Fibroblast of skin of abdomen (primary cell): ENCODE measurements at places on chromosomes 4 and X.

DNA sequence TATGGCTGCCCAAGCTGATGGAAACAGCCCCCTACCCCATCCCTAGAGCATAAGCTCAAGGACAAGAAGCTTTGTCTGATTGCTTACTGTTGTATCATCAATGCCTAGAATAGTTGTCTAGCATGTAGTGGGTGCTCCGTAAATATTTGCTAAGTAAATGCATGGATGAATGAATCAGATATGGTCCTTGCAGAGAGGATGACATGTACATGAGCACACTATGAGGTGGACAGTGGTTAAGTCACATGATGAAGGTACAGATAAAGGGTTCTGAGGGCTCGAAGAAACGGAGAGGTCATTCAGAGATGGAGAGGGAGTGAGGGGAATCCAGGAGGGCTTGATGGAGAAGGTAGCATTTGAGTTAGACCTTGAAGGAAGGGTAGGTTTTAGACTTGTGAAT lies 214.2 kb downstream of the RBMX2 start:
- no peak for DNase-seq

GRCh38 chrX:95057341-95057740 lies 1383.3 kb downstream of the FAM133A start:
- DNase-seq: peak; percentile 37

DNA sequence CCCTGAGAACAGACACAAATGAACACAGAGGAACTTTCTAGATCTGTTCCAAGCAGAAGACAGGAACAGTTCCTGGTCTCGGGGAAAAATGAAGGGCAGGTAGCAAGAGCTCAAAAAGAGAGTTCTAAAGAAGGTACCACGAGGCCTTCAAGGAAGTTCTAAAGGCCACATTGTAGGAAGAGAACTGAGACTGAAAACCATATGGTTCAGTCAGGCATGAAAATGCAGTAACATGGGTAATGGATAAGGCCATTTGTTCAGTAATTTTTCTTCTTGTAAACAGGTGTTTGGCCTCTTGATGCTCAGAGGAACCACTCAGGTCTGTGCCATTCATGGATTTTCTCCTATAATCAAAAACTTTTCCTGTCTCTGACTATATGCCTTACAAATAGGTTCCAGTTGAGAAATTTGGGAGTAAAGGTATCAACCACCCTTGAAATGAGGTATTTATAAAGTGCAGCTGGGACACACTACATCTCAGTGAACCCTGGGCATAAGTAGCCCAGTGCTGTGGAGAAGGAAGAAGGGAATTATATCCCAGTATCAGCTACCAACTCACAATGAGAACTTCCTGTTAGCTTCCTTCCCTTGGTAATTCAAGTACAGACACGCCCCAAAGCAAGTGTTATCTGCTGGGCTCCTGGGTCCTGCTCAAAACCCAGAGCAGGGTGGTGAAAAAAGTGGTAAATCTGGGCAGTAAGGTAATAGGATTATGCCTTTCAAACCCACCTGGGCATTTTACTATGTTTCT lies 277.9 kb downstream of the KLHL13 start:
- DNase-seq: no peak

DNA sequence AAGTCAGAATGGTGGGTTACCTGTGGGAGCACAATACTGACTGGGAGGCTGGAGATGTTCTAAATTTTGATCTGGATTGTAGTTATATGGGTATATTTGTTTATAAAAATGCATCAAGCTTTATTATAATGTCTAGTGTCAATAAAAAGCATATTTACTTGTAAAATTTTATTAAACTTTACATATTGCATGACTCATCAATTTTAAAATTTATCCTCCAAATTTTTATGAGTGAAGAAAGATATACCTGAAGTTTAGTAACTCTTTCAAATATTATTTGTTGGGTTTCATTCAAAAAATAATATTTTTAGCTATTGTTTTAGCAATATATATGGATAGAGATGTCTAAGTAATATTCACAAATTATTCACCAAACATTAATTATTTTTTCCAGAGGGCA lies 103.0 kb downstream of the ANXA5 start:
- no peak for DNase-seq

DNA sequence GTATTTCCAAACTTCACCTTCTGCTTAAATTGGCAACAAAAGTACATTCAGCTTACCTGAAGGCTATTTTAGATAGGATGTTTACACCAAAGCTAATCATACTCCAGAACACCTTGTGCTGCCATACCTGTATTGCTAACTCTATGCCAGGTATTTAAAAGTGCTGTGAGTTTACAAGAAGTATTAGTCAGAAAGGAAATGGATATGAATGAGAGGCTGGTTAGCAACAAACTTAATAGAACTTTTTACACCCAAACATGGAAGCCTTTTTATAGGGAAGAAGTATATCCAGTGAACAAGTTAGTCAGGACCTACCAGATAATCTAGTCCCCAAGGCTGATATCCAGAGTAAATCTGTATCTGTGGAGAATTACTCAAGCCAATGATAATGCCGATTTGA lies 131.2 kb upstream of the SPRY1 start:
- DNase-seq: no peak

- no peak for DNase-seq
These were observed 271.2 kb downstream of the RAB28 start for GRCh38 chr4:13212936-13213335.

DNA sequence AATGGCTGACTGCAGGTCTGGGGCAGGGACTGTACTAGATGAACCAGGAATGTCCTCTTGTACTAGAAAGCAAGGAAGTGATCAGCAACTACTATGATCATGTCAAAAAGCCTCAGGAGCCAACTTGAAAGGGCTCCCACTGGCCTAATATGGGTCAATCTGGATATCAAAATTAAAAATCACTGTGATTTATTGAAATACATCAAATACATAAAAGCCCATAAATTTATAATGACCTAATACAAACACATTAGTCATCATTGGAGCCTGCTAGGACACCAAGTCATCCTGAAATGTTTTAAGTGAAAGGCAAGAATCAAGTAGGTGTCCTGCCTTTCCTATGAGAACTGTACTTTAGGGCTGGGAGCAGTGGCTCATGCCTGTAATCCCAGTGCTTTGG lies 70.5 kb upstream of the KLHL13 start:
- DNase-seq: no peak
